ENCODE measurements at places on chromosomes 3 and 15. TPM values are rescaled to one million over a fixed set of nuclear protein-coding genes. Genes with fewer than 3 reads are reported as not detected.

The RPL14 gene
- 413 TPM for total RNA-seq

The WDR93 gene
- total RNA-seq, result 0.07 TPM

The ARPIN gene
- total RNA-seq, result 11.9 TPM

The TRPM1 gene
- total RNA-seq, result not detected

The GXYLT2 gene
- 33.5 TPM for total RNA-seq

The OCA2 gene
- not detected for total RNA-seq

The PCOLCE2 gene
- total RNA-seq, result 192 TPM
